ENCODE measurements at places on chromosomes 2 and 18.

DNA sequence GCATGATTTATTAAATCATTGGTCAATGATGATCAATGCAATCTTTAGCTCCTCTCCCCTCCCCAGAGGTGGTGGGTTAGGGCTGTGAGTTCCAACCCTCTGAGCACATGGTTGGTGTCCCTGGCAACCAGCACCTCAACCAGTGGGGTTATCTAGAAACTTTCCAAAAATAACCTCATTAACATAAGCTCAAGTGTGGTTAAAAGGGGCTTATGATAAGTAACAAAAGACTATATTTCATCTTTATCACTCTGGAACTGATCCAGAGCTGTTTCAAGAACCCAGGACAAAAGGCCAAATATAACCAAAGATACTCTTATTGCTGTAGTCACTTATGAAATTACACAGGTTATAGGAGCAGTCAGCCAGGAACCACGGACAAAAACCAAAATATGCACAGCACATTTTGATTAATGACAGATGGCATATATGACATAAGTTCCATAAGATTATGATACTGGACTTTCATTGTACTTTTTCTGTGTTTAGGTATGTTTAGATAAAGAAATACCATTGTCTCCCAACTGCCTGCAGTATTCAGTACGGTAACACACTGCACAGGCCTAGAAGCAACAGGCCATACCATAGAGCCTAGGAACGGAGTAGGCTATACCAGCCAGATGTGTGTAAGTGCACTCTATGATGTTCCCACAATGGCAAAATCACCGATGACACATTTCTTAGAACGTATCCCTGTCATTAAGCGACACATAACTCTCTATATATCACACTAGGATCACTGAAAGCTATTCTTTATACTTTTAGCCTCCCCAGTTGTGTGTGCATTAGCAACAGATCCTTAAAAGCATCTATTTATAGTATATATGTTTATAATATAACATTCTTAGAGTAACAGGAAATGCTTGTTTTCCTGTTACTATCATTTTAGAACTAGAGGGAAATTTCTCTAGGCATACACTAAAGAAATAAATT, 31.9 kb downstream of the KIDINS220 start:
- no peak for DNase-seq

DNA sequence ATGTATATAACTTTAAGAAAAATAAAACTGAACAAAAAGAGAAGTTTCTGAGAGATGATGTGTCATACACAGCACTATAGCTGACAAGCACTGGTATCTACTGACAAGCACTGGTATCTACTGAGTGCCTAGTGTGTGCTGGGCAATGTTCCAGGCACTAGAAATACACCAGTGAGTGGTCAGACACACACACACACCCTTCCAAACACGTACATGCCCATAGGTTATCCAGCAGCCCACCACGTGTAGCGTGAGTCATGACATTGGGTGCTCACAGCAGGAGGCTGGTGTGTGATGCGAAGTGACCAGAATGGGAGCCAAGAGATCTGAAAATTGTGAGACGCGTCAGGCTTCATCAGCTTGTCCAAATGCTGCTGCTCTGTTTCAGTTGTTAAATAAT, 12.2 kb upstream of the GNAL start:
- DNase-seq, result no peak

DNA sequence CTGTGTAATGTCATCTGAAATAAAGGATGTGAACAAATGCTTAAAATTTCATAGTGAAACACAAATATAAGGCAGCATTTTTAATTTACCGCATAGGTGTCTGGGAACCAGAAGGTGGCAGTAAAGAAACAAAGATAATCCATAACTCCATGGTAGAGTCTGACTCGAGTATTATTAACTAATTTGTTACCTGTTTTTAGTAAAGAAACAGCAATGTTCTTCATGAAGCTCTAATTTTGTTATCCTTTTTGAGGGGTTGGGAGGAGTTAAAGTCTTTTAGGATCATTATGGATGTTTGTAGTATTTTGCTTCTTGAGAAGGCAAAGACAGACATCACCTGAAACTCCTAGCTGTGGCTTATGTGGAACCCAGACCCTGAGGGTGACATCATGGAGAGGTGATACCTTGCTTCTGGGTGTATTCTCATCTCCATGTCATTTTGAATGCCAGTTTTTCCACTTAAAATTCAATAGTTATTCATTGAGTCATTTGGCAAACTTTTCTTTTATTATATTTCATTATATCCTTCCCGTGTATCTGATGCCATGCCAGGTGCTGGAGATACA, 286.2 kb upstream of the EPAS1 start:
- DNase-seq, result no peak

- DNase-seq, result no peak
Observed at GRCh38 chr2:12479065-12479601, 237.6 kb upstream of the TRIB2 start.

GRCh38 chr2:75627902-75628504, 18.6 kb upstream of the MRPL19 start:
- DNase-seq, result peak; percentile 69

DNA sequence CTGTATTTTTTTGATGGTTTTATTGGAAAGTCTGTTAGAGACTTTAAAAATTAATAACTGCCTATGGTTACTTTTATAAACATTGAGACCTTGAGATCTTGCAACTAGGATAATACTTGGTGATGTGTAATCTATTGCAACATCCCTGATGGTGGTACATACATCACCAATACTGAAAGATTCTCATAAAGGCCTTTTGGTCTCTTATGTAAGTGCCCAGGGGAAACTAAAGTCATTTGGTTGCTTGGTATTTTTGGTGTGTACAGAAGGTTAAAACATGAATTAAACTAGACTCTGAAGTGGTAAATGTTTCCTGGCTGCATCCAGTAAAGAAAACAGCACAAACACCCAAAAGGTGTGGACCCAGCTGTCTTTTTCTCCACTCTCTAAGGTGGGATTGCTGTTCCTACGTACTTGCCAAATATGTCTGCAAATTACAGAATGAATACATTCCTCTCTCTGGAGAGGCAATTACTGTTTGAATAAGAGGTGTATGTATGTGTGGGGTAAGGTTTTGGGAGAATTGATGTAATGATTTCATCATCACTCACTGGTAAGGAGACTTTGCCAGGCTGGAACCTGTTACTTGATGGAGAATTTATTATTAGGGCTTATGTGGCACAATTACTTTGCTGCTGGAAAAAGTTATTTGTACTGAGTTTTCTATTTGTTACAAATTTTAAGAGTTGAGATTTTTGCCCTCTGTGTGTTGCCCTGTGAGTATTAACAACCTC, 3.6 kb downstream of the B3GNT2 start:
- DNase-seq, result no peak

DNA sequence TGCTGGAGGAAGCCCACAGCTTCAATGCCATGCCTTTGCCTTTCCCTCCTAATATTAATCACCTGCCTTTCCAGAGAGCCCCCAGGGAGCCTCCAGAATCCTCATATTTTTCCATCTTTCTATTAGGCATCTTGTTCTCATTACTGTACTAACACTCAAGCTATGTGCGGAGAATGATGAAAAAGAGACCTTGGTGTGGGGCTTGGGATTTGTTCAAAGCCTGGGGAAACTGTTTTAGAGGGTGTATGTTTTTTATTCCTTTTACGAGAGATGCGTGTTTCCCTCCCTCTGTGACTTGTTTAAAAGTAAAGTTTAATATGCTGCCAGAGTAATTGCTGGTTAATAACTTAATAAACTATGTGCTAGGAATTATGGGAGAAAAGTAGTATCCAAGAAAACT, 102.4 kb upstream of the ZFP36L2 start:
- DNase-seq, result no peak

DNA sequence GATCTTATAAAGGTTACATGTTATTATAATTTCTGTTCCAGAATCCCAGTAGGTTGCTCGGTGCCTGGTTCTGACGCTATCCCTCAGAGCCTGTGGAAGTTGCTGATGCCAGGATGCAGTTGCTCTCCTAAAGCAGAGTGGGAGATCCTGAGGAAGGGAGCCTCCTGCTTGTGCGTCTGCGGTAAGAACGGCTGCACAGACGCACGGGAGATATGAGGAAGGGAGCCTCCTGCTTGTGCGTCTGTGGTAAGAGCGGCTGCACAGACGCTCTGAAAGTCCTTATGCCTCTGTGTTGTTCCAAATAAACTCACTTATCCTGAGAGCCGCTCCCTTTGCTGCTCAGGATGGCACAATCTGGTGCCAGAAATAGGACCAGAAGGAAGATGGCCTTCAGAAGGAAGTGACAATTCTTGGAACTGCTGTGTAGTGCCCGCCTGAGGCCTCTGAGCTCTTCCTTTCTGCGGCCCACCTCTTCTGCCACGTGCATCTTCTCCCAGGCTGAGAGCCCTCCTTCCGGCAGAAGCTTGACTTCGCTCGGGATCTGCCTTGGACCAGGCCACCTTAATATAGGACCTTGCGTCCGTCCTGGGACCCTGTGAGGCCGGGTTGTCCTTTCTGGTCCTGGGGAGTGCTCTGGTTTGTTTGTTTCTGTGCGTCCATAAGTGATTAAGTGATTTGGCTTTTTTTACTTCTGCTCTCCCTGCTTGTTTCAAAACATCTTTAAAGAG, 89.5 kb downstream of the RTP5 start:
- DNase-seq, result no peak

GRCh38 chr18:28684746-28685355, 507.9 kb upstream of the CDH2 start:
- DNase-seq, result no peak

DNA sequence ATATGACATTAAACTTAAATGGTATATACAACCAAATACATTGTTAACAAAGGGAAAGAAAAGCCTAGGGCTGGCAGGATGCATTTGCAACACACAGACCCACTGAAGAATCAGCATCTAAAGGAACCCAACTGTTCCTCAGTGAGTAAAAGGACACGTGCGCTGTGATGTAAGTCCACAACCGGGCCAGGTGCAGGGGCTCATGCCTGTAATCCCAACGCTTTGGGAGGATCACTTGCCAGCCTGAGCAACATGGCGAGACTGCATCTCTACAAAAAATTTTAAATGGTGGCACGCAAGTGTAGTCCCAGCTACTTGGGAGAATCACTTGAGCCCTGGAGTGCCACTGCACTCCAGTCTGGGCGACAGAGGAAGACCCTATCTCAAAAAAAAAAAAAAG, 3.9 kb downstream of the DTNB start:
- no peak for DNase-seq

- no peak for DNase-seq
Observed at GRCh38 chr2:133104871-133105270, 434.9 kb upstream of the LYPD1 start.

- no peak for DNase-seq
Observed at GRCh38 chr2:156430236-156430979, 5.8 kb upstream of the GPD2 start.

DNA sequence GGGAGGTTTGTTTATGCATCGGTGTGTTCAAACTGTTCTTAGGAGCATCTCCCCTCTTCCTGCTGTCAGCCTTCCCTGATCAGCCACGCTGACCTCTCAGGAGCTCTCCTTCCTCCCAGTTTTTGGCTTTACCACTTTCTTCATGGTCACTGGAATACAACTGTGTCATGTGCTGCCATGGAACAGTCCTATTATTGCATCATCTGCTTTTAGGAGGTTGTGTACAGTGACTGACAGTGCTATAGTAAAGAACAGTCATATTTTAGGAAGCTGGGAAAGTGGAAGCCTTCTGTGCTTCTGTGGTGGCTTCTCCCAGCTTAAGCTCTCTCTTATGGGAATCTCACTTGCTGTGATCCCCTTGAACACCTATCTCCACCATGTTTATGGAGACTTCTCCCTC, 165.5 kb downstream of the TPGS2 start:
- DNase-seq, result no peak

- no peak for DNase-seq
Observed at GRCh38 chr2:84947010-84947593, 23.9 kb upstream of the KCMF1 start.

GRCh38 chr2:153917570-153917969, 45.8 kb downstream of the GALNT13 start:
- no peak for DNase-seq

DNA sequence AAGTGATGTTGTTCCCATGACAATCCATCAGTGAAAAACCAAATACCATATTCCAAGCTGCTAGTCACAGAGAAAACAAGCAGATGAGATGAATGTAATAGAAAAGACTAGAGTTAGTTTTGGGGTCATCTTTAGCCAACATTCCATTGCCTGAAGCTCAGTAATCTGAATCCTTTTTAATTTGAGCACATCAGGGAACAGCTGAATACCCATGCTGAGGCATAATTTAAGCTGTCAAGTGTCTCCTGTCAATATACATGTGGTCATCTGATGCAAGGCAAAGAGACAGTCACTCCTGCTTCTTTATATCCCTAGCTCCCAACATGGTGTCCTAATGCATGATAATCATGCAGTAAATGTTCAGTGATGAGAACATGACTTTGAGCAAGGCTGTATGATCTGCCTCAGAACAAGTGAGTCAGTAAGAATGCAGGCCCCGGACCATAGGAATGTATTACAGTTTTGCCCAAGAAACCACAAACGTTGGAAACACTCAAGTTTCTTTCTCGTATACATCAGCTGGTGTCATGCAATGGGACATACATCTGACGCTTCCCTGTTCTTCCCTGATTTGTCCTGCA, 48.0 kb downstream of the CDK15 start:
- no peak for DNase-seq

- no peak for DNase-seq
Observed at GRCh38 chr2:62313449-62314227, 117.7 kb downstream of the B3GNT2 start.

GRCh38 chr2:84288293-84288692, 170.8 kb downstream of the SUCLG1 start:
- DNase-seq, result no peak

GRCh38 chr2:32009516-32010256, 1.1 kb downstream of the MEMO1 start:
- DNase-seq, result peak; percentile 49

GRCh38 chr2:1665761-1666505, 78.4 kb downstream of the PXDN start:
- DNase-seq, result no peak

DNA sequence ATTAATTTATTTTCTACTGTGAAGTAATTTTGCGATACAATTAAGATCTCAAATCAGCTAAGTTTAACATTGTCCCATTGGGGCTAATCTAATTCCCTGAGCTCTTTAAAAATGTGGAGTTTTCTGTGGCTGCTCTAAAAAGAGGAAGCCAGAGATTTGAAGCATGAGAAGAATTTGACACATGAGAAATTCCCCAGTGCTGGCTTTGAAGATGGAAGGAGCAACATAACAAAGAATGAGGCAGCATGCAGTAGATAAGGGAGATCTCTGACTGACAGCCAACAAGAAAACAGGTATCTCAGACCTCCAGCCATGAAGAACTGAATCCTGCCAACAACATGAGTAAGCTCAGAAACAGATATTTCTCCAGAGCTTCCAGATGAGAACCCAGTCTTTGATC, 308.4 kb downstream of the ZNF804A start:
- DNase-seq, result no peak

- DNase-seq, result no peak
Observed at GRCh38 chr2:80579756-80580155, 275.2 kb upstream of the LRRTM1 start.

Measured in BE2C (cell line).